Islet precursor cell (in vitro differentiated cells): ENCODE measurements at places on chromosomes 7 and 10.

GRCh38 chr7:157949711-157950110, 612.9 kb downstream of the DNAJB6 start:
- no peak for DNase-seq

DNA sequence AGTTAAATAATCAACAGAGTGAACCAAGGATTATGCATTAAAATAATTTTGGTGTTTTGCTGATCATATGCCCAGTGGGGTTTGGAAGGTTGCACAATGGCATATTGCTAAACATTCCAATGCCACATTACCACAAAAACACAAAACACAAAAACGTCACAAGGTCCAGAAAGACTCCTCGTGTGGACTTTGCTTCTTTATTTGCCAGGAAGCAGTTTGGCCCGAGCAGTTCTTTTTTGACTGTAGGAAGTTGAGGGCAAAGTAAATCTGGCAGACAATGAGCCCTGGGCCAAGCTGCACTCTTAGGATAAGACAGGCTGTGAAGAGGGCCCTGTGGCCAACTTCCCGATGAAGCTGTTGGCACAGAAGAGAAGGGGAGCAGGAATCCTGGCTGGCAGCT, 39.2 kb upstream of the SLC35B4 start:
- no peak for DNase-seq

DNA sequence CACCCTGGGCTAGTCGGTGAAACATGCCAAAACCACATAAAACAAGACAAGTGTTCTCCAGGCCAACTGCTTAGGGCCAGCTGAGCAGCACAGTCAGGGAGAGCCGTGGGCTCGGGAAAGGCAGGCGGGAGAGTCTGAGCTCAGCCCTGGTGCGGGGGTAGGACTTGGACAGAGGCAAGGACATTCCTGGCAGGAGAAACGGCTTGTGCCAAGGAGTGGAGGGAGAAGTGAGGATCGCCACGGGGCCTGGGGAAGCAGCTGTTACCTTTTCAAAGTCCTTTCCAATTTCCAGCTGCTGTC, 4.2 kb downstream of the ELN start:
- DNase-seq, result no peak

DNA sequence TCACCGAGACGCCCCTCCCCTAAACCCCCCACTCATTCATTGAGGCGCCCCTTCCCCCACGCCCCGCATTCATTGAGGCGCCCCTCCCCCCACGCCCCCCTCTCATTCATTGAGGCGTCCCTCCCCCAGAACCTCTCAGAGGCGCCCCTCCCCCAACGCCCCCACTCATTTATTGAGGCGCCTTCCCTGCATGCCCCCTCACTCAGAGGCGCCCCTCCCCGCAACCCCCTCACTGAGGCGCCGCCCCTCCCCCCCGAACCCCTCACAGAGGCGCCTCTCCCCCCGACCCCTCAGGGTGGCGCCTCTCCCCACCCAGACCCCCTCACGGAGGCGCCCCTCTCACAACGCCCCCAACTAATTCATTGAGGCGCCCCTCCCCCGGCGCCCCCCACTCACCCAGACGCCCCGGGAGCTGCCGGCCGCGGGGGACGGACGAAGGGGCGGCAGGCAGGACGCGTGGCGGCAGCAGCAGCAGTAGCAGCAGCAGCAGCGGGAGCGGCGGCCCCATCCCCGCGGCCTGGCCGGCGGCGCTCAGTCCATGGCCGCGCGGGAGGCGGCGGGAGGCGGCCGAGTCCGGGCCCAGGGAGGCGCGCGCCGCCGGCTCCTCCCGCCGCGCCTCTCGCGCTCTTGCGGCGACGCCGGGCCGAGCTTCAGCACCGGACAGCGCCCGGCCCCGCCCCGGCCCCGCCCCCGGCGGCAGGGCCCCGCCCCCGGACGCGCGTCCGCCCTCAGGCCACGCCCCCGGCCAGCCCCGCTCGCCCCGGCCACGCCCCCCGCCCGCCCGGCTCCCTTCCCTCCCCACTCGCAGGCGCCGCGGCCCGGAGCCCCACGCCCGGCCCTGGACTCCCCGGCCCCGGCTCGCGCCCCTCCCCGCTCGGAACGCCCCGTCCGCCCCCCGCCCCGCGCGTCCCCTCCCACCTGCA, at the start of gene PTPRN2:
Gene PTPRN2 (minus strand): TSS at position 662 of the 923 bp plus-strand sequence.
- peak; percentile 74 for DNase-seq

GRCh38 chr10:78358982-78359381, 325.3 kb downstream of the RPS24 start:
- DNase-seq, result peak; percentile 59

GRCh38 chr7:100119072-100119969, at the start of the genes CNPY4 and TAF6:
TSS of gene CNPY4 (plus strand) at chr7:100119634. CDS start at chr7:100119745, 111 bp downstream.
TSS of gene TAF6 (minus strand) at chr7:100119358. CDS start at chr7:100114209, 5,149 bp downstream.
- peak; percentile 96 for DNase-seq

GRCh38 chr10:4333459-4333894, 492.5 kb upstream of the AKR1E2 start:
- no peak for DNase-seq

- no peak for DNase-seq
These were observed 347.5 kb downstream of the GPAM start for GRCh38 chr10:111836064-111836463.
